ENCODE measurements at places on chromosomes 5 and 9.
A peak's percentile ranks its signal among the peaks of the same experiment; 100 is the strongest.

DNA sequence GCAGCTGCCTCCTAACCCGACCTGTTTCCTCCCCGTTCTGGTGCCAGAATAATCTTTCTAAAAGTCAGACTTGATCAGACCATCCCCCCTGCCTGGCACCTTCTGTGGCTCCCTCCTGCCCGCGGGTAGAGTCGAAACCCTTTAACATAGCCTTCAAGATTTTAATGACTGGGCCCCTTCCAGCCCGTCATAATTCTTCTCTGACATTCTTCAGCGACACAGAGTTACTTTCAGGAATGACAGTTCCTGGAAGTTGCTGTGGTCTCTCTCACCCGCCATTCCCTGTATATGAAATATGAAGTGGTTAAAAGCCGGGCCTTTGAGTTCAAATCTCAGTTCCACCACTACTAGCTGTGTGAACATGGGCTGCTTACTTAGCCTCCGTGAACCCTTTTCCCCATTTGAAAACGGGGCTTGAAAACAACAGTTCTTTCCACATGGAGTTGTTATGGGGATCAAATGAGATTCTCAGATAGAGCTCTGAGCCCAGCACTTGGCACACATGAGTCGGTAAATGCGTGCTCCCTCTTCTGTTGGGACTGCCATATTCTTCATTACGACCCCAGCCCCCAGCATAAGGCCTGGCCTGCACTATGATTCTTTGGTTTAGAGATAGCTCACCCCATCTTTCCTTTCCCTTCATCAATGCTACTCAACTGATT lies 737 bp downstream of the NANS start:
- DNase-seq, result no peak

DNA sequence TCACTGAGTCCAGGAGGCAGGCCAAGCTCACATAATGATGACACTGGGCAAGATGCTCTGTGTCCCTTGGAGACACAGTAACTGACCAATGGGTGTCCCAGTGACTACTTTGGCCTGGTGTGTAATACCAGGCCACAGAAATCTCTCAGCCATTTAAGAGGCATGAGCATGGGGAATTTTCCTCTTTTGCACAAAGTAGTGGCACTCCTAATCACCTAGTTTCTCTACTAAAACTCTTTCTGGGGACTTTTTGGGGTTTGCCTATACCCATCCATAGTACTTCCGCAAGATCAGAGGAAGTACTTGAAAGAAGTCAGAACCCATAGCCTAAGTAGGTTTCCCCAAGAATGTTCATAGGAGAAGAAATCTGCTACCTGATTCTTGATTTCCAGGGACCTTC lies 161.9 kb downstream of the ARSB start:
- no peak for DNase-seq

DNA sequence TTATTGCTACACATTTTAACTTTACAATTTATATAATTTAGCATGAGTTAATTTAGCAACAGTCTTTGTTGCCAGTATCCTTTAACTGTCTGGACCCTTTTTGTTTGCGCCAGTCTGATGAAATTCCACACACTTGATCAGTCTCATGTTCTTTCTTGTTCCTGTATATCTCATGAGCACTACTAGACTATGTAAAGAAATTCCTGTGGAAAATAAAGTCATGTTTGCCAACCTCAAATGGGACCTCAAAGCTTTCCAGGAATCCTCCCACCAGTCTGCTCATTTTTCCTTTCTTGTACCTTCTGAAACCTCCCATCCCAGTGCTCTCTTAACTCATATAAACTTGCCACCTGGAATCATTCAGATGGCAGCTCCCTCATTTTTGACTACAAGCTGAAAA lies 8.0 kb downstream of the DMXL1 start:
- DNase-seq, result no peak

DNA sequence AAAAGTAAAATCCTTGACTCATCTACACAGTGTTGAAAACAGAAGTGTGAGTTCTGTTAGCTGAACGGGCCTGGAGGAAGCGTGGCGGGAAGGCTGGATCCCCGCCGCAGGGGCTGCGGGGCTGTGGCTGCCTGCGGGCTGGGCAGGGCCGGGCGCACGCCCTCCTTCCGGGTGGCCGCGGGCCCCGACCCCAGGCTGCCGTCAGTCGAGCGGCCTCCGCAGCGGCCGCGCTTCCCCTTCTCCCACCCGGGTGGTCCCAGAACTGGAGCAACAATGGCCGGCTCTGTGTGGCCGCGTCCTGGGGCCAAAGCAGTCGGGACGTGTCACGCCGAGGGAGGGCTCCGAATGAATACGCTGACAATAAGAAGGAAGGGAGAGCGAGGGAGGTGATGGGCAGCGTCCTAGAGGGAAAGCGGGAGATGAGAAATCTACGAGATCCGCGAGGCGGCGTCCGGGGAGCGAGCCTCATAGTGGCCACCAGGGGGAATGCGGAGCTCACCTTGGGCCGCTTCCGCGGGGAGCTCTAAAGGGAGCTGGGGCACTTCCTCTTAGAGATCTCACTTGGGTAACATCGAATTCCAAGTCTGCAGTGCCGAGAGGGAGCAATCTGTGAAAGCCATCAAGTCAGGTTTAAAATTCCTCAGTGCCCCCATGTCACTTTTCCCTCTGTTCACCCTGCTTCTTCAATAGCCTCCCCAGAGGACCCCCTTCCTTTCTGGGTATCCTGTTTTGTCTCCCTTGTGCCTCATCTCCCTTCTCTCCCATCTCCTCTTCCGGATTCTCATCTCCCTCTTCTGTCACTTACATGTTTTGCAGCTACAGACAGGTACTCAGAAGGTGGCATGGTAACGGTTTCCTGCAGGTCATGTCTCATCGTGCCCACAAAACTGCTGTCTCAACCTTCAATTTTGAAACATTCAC lies 83.9 kb downstream of the SLC1A3 start:
- peak; percentile 92 for DNase-seq

DNA sequence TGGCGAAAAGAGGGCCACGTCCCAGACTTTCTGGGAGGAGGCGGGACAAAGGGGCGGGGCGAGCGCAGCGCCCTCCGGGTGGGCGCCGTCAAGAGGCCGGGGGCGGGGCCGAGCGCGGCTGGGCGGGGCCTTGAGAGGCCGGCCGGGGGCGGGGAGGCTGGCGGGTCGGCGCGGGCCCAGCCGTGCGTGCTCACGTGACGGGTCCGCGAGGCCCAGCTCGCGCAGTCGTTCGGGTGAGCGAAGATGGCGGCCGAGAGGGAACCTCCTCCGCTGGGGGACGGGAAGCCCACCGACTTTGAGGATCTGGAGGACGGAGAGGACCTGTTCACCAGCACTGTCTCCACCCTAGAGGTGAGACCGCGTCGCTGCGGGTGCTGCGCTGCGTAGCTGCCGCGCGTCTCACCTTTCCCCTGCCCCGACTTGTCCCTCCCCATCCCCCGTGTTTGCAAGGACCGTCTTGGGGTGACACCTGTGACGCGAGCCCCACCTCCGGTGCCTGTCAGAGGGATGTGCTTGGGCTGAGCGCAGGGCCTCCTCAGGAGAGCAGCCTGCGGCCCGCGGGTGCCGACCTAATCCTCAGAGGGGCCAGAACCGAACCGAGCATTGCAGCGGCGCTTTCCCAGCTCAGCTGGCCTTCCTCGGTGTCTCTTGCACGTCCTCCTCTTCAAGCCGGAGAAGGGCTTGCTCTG lies at the start of gene SNX2:
Gene SNX2, plus strand, starts transcription at position 220 of the 689 bp plus-strand sequence. Its CDS starts 24 bp downstream, at position 244.
- DNase-seq, result peak; percentile 92

DNA sequence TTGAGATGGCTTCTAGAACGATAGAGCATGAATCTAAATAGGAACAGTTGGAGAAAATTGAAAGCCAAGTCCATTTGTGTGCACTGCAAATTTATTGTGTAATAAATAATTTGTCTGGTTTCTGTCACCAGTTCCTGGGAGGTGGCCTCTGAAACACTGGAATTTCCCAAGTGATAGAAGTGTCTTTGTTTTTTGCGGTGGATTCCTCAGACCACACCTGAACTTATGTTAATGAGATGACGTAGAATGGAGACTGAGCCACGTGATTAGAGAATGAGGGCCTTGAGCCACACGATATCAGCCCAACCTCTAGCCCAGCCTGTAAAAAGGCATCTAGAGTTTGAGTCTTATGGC lies 105.1 kb downstream of the MSX2 start:
- DNase-seq, result no peak

GRCh38 chr5:112086740-112087139 lies 329.7 kb upstream of the NREP start:
- no peak for DNase-seq

DNA sequence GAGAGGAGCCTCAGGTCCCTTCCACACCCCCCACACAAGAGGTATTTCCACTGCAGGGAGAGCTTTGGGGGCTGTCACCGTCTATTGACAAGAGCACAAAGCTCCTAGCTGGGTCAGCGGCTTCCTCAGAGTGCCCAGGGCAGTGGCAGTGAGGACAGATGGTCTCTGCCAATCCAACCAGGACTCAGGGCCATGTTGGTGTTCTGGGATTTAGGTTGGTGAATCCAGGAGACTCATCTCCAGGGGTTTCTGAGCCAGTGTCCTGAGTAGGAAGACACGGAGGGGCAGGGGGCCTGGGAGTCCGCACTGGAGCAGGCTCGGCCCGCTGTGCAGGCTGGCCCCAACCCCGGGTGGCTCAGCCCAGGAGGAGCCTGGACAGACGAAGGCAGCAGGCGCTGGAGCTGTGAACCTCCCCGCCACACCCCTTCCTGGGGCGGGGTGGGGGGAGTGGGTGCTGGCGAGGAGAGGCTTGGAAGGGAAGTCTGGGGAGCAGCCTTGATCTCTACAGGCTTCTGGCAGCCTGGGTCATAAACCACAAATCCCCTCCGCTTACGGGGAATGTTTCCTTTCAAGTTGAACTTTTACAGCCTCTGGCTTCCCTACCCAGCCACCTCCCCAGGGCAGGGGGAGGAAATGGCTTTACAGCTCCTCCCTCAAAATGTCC lies 19.6 kb downstream of the CRB2 start:
- DNase-seq, result no peak

DNA sequence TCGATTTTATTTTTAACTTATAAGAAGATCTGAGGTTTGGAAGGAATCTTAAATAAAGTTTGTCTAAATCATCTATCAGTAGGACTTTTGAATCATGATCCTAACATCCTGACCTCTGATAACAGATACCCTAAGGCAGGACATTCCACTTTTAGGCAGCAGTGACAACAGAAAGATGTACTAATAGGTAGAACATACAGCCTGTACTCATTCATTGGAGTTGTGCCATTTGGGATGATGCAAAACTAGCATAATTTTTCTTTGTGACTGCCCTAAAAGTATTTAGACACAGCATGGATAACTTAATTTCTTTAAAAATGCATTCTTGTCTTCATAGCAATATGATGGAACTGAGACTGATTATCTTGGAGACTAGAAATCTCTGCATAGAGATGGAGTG lies 39.7 kb downstream of the CDC42SE2 start:
- no peak for DNase-seq

DNA sequence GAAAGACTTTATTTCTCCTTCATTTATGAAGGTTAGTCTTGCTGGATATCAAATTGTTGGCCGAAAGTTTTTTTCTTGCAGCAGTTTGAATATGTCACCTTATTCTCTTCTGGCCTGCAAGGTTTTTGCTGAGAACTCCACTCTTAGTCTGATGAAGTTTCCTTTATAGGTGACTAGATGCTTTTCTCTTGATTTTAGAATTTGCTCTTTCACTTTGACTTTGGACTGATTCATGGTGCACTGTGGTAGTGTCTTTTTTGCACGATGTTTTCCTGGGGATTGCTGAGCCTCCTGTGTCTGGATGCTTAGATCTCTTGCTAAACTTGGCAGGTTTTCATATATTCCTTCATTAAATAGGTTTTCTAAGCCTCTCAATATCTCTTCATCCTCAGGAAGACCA lies 12.4 kb downstream of the AHRR start:
- no peak for DNase-seq

GRCh38 chr9:132638240-132638639 lies 31.5 kb downstream of the DDX31 start:
- DNase-seq, result no peak

GRCh38 chr5:83426855-83427254 lies 44.7 kb upstream of the VCAN start:
- no peak for DNase-seq

DNA sequence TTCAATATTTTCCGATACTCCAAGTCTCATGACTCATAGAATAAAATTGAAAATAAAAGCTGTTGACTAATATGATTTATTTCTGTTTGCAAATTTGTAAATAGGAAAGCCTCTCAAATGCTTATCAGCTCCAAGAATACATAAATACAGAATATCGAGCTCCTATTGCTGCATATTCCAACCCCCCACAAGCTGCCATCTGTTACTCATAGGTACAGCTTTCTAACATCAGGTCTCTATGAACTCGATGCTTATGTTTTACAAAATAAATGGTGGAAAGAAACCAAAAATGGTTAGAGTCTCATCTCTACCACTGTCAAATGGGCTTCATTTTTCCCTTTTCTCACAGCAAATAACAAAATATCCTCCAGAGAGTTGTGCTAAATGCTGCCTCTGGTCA lies 631.6 kb upstream of the CDH18 start:
- no peak for DNase-seq

DNA sequence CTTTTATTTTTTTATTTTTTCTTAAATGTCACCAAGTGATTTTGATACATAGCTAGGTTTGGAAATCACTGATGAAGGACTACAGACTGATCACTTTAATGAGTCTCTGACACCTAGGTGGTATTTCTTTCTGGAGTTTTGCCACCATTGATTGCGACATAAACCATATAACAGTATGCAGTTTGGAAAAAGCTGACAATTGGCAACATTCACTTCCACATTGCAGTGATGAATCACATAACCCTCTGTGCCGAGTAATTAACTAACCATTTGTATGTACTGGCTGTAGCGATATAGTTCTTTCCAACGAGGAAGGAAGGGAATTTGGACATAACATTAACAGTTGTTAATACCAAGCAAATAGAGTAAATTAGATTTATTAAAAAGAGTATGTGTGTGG lies 222.9 kb upstream of the EFNA5 start:
- no peak for DNase-seq

- no peak for DNase-seq
Measured at GRCh38 chr9:567747-568305, 273.7 kb upstream of the DMRT1 start.

DNA sequence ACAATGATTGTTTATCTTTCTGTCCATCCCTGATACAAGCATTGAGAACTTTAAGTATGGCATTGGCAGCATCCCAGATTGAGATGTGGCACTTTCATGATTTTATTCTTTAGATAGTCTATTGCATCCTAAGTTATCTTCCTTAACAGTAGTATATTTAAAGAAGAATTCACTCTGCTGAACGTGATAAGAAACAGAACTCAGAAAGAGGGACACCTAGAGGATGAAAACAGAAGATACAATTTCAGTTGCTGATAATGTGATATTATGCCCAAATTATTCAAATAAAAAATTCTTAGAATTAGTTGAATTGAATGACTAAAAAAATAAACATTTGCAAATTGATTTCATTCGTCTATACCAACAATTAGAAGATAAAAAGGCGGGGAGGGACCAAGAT lies 218.1 kb upstream of the DMRTA1 start:
- no peak for DNase-seq

DNA sequence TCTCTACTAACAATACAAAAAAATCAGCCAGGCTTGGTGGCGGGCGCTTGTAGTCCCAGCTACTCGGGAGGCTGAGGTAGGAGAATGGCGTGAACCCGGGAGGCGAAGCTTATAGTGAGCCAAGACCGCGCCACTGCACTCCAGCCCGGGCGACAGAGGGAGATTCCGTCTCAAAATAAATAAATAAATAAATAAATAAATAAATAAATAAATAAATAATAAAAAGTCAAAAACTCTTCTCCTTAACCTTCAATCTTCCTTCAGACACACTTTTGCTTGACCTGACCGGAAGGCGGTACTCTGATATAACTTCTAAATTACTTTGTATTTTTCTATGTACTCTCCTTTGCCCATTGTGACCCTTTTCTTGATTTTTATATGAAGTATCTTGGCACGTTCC lies 302.1 kb downstream of the SLF1 start:
- no peak for DNase-seq
